ENCODE measurements at places on chromosomes 1 and 21.

DNA sequence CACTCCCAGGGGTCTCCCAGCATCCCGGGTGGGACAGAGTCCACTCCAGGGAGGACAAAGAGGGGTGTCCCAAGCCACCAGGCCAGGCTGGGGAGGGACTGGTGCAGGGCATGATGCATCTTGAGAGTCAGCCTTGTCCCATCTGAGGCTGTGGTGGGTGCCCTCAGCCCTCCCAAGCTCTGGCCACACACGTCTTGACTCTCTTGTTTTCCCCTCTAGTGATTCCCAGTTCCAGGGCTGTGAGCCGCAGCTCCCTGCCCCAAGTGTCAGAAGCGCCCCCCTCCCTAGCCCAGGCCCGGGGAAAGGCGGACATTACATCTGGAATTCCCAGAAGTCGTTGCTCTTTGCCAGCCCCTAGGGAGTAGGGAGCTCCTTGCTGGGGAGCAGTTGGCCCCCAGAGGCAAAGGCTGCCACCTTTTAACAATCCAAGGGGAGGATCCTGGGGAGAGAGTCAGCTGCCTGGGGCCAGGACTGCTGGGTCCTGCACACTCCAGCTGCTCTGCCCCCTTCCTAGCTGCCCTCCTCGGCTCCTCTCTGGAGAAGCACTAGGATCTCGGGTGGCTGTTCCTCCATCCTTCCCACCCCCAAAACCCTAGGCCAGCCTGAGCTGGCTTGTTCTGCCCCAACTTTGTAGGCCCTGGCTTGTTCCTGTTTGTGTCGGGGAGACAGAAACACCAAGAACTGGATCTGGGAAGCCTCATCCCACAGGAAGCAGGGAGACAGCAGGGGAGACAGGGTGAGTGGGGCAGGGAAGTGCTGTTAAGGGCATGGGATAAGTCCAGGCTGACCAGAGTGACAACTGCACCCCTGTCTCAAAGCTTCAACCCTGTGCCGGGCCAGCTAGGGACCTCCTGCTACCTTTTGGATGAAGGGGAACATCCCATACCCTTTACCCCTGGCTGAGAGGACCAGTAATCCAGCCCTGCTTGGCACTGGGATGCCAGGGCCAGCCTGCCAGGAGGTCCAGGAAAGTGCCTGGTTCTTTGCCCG, 3.2 kb upstream of the PTPN7 start:
- DNase-seq, result no peak
- no peaks in the 10 kb centered on the region for H3K36me3 ChIP-seq
- peaks cover 18% of the 10 kb centered on the region for H3K4me1 ChIP-seq
- no peak overlapping the region for H3K27ac ChIP-seq
- H3K27me3 ChIP-seq, result no peaks in the 10 kb centered on the region
- H3K4me3 ChIP-seq, result no peak overlapping the region

- H3K27me3 ChIP-seq, result no peaks in the 10 kb centered on the region
- H3K4me3 ChIP-seq, result no peak overlapping the region
- no peaks in the 10 kb centered on the region for H3K36me3 ChIP-seq
- no peak for DNase-seq
- H3K4me1 ChIP-seq, result peaks cover 2% of the 10 kb centered on the region
- H3K27ac ChIP-seq, result no peak overlapping the region
Measured at GRCh38 chr1:195664628-195665027, 943.6 kb downstream of the KCNT2 start.

DNA sequence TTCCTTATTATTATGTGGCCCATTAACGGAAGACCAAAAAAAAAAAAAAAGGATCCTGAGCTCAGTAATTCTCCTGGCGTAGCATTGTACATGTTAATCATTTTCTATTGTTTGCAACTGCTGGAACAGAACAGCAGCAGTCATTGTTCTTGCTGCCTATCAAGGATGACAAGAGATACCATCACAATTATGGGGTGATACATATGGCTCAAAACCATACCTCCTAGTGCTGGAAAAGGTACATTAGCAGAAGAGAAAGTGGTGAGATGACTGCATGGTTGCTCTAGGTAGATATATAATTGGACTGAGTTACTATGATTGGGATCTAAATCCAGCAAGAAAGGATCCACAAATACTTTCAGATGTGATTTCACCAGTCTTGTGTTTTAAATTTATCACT, 13.3 kb upstream of the TLR5 start:
- H3K4me1 ChIP-seq, result no peaks in the 10 kb centered on the region
- H3K27ac ChIP-seq, result no peak overlapping the region
- no peak for DNase-seq
- no peaks in the 10 kb centered on the region for H3K36me3 ChIP-seq
- H3K4me3 ChIP-seq, result no peak overlapping the region
- H3K27me3 ChIP-seq, result no peaks in the 10 kb centered on the region

DNA sequence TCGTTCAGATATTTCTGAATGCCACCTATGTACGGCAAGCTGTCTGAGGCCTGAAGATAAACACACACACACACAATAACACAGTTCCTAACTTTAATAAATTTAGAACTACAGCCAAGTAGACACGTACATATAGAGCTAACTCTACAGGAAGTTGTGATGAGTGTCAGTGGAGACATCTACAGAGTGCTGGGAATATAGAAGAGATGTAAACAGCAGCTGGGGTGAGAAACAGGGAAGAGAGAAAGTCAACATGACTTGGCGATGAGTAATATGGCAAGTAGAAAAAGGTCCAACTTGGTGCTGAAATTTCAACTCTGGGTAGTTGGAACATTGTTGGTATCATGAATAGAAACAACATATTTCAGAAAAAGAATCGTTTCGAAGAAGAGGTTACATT, 206.5 kb downstream of the ZP4 start:
- no peaks in the 10 kb centered on the region for H3K36me3 ChIP-seq
- H3K4me1 ChIP-seq, result no peaks in the 10 kb centered on the region
- H3K27ac ChIP-seq, result no peak overlapping the region
- H3K4me3 ChIP-seq, result no peak overlapping the region

- H3K4me3 ChIP-seq, result no peak overlapping the region
- H3K27me3 ChIP-seq, result peaks cover 16% of the 10 kb centered on the region
- no peaks in the 10 kb centered on the region for H3K4me1 ChIP-seq
- H3K36me3 ChIP-seq, result no peaks in the 10 kb centered on the region
- no peak for DNase-seq
Measured at GRCh38 chr1:114345930-114346479, 165.0 kb downstream of the TRIM33 start.

GRCh38 chr1:172938681-172939080, 112.1 kb downstream of the TNFSF18 start:
- H3K36me3 ChIP-seq, result no peaks in the 10 kb centered on the region
- H3K4me3 ChIP-seq, result no peak overlapping the region
- H3K27ac ChIP-seq, result no peak overlapping the region
- peaks cover 3% of the 10 kb centered on the region for H3K4me1 ChIP-seq
- DNase-seq, result no peak

DNA sequence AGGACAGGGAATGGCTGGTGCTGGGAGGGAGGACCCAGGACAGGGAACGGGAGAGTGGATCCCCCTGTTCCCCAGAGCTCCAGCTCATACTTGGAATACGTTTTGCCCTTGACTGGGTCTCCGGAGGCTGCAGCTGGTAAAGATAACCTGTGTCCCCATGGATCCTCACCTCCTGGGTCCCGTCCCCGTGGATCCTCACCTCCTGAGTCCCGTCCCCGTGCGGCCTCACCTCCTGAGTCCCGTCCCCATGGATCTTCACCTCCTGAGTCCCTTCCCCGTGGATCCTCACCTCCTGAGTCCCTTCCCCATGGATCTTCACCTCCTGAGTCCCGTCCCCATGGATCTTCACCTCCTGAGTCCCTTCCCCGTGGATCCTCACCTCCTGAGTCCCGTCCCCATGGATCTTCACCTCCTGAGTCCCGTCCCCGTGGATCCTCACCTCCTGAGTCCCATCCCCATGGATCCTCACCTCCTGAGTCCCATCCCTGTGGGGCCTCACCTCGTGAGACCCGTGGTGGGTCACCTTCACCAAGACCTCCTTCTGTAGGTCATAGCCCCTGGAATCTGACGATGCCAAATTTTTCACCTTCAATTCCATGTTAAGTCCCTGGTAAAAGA, 61.4 kb downstream of the SCCPDH start:
- no peak for DNase-seq
- no peak overlapping the region for H3K4me3 ChIP-seq
- H3K27me3 ChIP-seq, result no peaks in the 10 kb centered on the region

DNA sequence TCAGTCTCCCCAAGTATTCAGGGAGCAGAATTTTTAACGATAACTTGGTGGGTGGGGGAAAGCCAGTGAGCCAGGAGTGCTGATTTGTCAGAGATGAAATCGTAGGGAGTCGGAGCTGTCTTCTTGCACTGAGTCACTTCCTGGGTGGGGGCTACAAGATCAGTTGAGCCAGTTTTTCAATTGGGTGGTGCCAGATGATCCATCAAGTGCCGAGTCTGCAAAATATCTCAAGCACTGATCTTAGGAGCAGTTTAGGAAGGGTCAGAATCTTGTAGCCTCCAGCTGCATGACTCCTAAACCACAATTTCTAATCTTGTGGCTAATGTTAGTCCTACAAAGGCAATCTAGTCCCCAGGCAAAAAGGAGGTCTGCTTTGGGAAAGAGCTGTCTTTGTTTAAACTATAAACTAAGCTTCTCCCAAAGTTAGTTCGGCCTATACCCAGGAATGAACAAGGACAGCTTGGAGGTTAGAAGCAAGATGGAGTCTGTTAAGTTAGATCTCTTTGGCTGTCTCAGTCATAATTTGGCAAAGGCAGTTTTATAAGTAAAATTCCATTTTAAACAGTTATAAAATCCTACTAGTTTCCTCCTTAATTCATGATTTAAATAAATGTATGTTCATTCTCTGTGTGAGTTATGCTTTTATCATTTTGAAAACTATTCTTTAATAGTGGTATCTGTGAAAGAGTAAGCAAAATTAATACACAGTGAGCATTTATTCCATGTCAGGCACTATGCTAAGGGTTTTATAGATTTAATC, 51.7 kb downstream of the SLC16A1 start:
- DNase-seq, result no peak
- no peaks in the 10 kb centered on the region for H3K27me3 ChIP-seq
- no peak overlapping the region for H3K27ac ChIP-seq
- peaks cover 4% of the 10 kb centered on the region for H3K36me3 ChIP-seq

GRCh38 chr1:58436615-58437297, 109.8 kb downstream of the OMA1 start:
- no peak overlapping the region for H3K4me3 ChIP-seq

DNA sequence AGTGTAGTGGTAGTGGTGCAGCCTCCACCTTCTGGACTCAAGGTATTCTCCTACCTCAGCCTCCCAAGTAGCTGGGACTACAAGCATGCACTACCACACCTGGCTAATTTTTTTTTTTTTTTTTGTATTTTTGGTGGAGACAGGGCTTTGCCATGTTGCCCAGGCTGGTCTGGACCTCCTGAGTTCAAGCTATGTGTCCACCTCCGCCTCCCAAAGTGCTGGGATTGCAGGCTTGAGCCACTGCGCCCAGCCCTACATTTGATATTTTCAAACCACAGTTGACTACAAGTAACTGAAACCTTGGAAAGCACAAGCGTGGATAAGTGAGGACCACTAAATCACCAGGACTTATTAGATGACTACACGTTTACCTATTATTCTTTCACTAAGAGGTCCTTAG, 10.0 kb upstream of the PDPN start:
- H3K27me3 ChIP-seq, result peaks cover under 1% of the 10 kb centered on the region
- H3K36me3 ChIP-seq, result no peaks in the 10 kb centered on the region
- no peak overlapping the region for H3K4me3 ChIP-seq
- H3K4me1 ChIP-seq, result no peaks in the 10 kb centered on the region
- no peak for DNase-seq

DNA sequence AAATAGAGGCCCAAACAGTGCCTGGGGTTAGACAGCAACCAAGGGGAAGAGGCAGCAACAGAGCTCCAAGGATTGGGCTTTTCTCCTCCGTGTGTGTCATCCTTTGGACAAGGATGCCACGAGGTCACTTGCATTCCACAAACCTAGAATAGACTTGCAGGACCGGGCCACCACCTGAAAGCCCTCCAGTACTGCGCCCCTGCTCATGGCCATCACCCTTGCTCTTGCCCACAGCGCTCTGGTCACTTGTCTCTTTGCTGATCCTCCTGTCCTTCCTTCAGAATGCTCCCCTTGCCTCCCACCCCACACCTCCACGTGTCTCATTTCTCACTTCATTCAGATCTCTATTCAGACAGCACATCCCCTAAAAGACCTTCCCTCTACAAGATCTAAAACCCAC, 247.4 kb downstream of the MATN1 start:
- no peak for DNase-seq
- H3K27me3 ChIP-seq, result no peaks in the 10 kb centered on the region
- H3K36me3 ChIP-seq, result no peaks in the 10 kb centered on the region
- H3K4me1 ChIP-seq, result no peaks in the 10 kb centered on the region
- H3K4me3 ChIP-seq, result no peak overlapping the region
- H3K27ac ChIP-seq, result no peak overlapping the region

DNA sequence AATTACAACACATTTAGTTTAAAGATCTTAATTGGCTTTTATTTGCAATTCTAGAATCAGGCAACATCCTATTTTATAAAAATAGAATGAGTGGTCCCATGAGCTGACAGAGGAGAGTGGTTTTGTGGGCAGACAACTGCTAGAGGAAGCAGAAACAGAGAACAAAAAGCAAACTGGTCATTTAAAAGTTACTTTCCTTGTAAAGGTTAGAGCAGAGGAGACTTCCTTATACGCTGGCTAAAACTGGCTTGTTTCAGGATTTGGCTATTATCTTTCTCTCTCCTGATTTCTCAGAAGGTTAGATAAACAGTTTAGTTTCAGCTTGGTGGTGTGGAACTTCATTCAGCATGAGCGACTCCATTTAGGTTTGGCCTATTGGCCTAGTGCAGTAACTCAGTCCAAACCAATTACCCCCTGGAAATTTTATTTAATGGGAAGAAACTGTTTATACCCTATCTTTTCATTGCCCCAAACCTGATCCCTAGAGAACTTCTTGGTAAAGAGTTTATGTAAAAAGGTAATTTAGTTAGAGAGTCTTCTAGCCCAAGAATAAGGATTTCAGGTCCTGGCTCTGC, 32.2 kb upstream of the IL20 start:
- H3K27me3 ChIP-seq, result no peaks in the 10 kb centered on the region
- peaks cover 3% of the 10 kb centered on the region for H3K4me1 ChIP-seq
- no peaks in the 10 kb centered on the region for H3K36me3 ChIP-seq

DNA sequence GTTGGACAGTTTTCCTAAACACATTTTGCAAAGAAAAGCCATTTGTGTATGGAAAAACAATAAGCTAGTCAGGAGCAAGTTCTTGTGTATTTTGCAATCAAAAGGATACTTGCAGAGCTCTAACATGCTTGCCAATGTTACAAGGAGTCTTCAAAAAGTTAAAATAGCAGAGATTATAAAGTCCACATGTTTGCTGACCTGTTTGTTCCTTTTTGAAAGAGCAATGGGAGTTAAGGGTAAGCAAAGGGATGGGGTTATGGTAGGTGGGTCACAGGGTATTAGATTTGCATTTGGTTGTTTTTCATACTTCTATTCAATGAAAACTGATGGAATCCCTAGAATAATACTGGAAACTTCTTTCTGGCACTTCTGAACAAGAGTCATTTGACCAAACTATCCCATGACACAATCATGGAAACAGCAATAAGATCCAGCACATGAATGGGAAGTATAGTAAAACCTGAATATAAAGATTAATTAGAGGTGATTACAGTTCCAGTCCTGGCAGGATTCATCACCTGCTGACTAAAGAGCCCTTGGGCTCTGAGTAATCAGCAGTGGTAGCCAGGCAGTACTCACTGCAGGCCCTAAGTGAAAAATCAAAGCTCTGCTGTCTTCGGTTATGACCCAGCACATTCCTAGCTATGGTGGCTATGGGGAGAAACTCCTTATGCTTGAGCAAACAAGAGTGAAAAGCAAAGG, 27.1 kb upstream of the ZC3H11B start:
- no peaks in the 10 kb centered on the region for H3K4me1 ChIP-seq
- no peak overlapping the region for H3K4me3 ChIP-seq
- H3K36me3 ChIP-seq, result no peaks in the 10 kb centered on the region
- H3K27ac ChIP-seq, result no peak overlapping the region

GRCh38 chr1:107003972-107004371, 52.5 kb upstream of the PRMT6 start:
- H3K27me3 ChIP-seq, result no peaks in the 10 kb centered on the region
- no peak for DNase-seq
- H3K4me1 ChIP-seq, result no peaks in the 10 kb centered on the region
- no peak overlapping the region for H3K27ac ChIP-seq
- H3K4me3 ChIP-seq, result no peak overlapping the region

Measured in neuronal stem cell (in vitro differentiated cells).